Caudate nucleus (tissue), 63 donors: ENCODE measurements at places on chromosomes 7 and 10.

DNA sequence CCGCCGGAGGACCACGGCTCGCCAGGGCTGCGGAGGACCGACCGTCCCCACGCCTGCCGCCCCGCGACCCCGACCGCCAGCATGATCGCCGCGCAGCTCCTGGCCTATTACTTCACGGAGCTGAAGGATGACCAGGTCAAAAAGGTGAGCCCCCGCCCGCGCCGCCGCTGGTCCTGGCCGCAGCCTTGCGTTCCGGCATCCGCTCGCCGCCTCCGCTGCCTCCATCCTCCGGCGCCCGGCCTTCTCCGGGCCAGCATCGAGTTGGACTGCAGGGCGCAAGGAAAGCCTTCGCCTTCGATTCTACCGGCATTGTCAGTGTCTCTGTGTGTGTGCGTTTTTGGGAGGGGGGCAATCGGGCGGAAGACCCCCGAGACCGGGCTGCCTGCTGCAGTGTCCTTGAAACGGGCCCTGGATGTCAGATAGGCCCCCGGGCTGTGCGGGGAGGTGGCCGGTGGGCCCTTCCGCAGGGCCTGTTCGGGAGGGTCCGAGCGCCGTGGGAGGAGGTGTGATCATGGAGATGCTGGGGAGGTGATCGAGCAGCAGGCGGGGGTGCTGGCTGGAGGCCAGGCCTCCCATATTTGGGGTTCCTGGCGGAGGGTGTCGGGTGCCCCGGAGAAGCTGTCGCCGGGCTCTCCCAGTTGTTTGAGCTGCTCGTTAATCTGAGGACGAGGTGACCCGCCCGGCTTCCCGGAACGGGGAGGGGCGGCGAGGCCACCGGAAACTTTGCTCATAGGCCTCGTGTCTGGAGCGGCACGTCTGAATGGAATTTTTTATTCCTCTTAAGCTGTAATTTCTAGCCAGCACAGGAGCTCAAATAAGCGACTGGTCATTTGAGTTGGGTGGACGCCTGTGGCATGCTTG, 40.8 kb downstream of the HK1 start:
- no peak for DNase-seq

GRCh38 chr10:30114401-30114800, 55.0 kb upstream of the JCAD start:
- DNase-seq: no peak

DNA sequence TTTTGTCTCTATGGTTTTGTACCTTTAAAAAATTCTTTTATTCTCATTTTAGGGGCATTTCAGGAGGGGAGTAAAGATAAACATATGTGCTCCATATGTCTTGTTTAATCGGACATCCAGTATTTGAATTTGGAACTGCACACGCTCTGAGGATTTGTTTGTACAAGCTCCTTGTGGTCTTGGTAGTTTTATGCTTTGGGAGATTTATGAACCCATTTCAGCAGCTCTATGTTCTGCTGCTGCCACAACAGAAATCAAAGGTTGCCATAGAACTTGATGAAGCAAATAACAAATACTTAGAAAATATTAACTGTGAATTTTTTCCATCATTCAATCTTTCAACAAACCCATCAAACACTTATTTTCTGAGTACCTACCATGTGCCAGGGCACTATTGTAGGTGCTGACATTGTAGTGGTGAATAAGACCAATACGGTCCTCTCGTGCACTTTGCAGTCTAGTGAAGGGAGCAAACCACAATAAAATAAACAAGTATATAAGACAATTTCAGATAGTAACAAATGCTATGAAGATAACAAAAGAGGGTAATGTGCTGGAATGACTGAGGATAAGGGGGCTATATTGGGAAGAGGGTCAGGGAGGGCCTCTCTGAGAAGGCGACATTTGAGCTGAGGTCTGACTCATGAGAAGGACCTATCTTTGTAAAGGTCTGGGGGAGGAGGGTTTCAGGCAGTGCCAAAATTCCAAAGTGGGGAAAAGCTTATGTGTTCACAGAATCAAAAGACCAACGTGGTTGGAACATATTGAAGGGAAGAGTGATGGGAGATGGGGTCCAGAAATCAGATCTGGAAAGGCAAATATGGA, 30.4 kb downstream of the MYPN start:
- DNase-seq: no peak

- DNase-seq: no peak
Measured at GRCh38 chr7:5139998-5140397, 50.0 kb upstream of the WIPI2 start.

GRCh38 chr10:71124921-71125748, 87.2 kb upstream of the UNC5B start:
- no peak for DNase-seq

- DNase-seq: no peak
Measured at GRCh38 chr7:30714129-30714528, 31.9 kb upstream of the CRHR2 start.

DNA sequence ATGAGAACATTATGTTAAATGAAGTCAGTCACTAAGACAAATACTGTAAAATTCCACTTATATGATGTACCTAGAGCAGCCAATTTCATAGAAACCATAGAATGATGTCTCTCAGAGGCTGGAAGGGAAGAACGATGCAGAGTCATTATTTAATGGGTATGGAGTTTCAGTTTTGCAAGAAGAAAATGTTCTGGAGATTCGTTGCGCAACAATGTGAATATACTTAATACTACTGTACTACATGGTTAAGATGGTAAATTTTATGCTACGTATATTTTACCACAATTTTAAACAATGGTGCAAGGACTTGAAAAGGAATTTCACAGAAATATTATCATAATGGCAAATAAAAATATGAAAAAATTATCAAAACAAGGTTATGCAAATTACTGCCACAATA, 972.6 kb downstream of the KCNMA1 start:
- DNase-seq: no peak

- DNase-seq: no peak
Measured at GRCh38 chr10:27826369-27826768, 80.8 kb upstream of the MKX start.

- no peak for DNase-seq
Measured at GRCh38 chr7:88322151-88322550, 15.5 kb upstream of the STEAP4 start.

DNA sequence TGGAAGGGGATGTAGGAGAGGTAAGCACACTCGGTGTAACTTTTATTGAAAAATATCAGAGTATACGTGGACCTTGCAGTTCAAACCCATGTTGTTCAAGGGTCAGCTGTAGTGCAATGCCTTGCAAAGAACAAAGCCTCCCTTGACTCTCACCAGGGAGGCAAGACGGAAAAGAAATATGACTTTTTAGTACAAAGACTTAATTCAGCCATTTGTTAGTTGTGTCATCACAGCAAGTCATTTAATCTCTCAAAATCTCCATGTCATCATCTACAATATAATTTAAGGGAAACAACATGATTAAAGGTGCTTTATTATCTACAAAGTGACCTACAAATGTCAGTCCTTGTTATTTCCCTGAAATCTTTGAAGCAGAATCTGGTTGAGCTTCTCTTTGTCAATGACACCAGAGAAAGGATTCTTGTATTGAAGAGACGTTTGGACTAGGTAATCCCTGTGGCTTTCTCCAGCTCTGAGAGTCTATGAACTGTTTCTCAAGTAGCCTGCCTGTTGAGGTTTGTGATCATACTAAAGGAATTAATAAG, 502.8 kb downstream of the REEP3 start:
- DNase-seq: no peak

- no peak for DNase-seq
Measured at GRCh38 chr10:132609211-132609610, 71.6 kb downstream of the INPP5A start.

DNA sequence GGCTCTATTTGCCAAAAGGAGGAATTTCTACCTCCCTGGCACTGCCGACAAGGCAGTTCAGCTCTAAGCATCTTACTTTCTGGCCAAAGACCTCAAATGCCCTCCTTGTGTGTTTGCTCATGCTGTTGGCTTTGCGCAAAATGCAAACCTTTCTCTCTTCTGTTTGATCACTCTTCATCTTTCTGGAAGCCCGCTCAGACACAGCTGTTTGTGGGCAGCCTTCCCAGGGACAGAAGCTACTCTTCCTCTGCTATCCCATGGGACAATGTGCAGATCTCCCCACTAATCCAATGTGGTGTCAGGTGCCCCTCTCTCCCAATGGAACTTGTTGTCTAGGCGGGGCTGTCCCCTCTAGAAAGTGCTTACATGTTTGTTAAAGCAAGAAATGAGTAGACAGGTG, 278.7 kb downstream of the CCSER2 start:
- no peak for DNase-seq

- DNase-seq: no peak
Measured at GRCh38 chr10:971150-971542, 17.1 kb upstream of the GTPBP4 start.

DNA sequence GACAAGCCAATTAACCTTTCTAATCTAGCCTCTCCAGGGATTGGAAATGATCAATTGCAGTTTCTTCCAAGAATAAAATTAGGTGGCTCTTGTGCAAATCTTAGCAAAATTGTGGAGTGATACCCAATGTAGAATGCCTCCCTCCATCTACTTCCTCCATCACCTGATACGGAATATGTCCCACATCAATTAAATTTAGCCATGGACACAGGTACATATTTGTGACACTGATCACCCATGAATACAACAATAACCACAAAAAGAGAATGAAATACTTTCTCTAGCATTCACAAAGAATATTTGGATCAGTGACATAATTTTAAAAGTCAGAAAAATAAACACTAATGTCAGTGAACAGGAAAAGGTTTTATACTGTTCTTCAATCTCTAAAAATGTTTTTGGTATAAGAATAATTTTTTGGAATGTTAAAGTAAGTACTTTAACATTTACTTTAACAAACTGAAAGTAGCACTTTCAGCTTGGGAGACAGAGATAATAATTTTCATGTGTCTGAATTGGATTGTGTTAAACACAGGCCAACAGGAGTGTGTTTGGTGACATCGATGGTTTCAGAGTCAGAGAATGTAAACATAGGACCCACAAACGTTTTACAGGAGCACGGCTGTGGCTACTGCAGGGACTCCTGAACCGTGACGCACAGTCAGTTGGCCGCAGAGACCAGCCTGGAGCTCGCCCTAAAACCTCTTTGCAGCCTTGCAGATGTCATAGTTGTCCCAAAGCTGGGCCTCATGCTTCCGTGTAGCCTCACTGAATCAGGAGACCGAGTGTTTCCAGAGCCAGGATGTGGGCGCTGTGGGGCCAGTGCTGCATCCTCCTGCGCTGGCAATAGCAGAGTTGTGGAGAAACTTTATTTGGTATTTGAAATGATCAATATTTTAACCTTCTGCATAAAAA, 7.2 kb downstream of the RBM20 start:
- DNase-seq: no peak

DNA sequence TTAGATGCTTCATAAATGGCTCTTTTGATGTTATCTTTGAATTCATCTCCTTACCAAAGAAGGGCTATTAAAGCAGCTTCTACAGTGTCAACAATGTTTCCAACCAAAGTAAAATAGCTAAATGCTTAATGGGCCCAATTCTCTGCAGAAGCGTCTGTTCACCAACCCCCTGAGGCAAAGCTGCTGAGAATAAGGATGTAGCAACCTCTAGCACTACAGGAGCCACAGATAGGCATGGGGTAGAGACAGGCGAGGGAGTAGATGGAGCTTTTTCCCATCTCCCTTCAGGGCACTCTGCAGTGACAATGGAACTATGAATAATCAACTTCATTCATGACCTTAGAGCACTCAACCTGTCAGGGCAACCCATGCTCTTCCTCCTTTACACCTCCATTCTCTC, 134.1 kb downstream of the FZD1 start:
- no peak for DNase-seq

- DNase-seq: no peak
Measured at GRCh38 chr10:48894911-48895802, 44.5 kb downstream of the LRRC18 start.

DNA sequence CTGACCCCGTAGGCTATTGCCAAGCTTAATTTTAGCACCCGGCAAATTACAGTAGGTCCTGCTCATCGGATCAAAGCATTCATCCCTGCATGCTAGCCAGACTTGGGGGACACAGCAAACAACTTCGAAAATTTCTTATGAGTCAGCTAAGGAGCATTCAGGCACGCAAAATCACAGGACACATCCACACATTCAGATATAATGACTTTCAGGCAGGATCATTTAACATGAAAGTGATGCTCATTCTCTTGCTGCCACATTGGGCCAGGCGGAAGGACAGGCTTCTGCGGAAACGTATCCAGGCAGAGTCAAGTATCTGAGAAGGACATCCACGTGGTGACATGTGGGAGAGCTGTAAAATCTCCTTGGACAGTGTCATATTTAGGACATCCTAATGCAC, 474.0 kb upstream of the NRP1 start:
- no peak for DNase-seq

GRCh38 chr7:133401225-133401624, 148.3 kb downstream of the EXOC4 start:
- DNase-seq: no peak

DNA sequence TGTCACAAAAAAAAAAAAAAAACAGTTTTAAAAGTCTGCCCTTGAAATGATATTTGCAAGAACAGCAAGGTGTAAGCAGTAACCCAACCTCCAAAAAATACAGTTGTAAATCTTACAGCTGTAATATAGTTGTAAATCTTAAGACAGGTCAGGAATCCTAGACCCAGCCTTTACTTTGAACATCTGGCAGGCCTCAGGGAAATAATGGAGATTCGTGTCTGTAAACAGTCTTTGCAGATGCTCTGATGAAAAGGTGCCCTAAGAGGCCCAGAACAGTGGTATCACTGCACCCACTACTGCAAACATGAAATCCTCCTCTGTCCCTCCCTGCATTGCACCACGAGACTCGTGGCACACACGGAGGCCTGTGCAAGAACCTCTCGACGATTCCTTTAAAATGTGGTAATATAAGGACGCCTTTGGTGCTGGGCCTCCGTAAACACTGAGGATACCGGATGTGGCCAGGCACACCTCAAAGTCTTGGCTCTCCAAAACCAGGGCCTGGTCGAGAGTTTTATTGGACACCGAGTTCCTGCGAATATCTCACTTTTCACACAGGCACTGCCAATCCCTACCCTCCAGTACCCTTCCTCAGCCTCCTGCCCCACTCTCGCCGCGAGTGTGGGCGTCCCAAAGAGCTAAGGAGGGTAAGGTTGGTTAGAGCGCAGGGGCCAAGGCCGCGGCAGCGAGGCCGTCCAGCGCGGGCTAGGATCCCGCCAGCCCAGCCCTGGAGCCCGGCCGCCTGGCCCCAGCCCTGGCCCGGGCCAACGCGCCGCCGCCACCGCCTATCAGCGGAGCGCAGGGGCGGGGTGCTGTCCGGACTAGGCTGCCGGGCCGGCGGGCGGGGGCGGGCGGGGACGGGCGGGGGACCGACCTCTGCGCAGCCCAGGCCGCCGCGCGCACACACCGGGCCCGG, at the start of gene REEP3:
TSS of gene REEP3 (plus strand) at position 902 of the 916 bp plus-strand sequence. CDS start 145 bp downstream, outside the sequence.
- DNase-seq: no peak
